ENCODE measurements at places on chromosomes 16 and 17. TPM values are rescaled to one million over a fixed set of nuclear protein-coding genes. Genes with fewer than 3 reads are reported as not detected.

GRCh38 chr17:37024181-37024637 lies 75.5 kb downstream of the AATF start:
- peak; percentile 30 for DNase-seq

- DNase-seq: no peak
Measured at GRCh38 chr16:12311309-12311708, 334.8 kb downstream of the SNX29 start.

GRCh38 chr17:50279639-50280038 lies 5.4 kb downstream of the TMEM92 start:
- no peak for DNase-seq

GRCh38 chr17:42704837-42705494 lies 22.6 kb downstream of the CNTNAP1 start:
- DNase-seq: no peak

DNA sequence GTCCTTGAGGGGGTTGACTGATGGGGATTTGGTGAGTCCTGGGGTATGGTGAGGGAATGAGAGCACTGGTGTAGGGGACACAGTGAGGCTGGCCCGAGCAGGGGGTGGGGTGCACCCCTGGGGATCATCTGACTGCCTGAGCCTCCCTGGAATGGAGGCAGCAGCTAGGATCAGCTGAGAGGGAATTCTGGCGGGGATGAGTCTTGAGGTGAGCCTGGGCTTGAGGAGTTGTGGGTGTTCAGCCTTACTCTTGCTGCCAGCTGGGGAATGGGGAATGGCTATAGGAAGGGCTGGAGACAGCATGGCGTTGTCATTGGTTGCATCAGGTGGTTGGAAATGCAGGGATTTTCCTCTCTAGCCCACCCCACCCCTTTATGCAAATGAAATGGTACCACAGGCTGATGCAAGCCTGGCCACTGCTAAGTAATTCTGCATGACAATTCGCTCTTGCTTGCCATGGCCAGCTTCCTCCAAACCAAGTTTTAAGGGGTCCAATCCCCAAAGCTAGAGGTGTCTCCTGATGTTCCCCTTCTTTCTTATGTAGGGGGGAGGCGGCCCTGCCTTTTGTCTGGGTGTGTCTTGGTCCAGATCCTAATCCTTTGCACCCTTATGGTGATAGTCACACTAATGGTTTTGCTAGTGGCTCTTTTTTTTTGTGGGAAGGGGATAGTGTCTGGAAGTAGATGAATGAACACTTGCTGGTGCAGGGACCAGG lies 7.5 kb downstream of the NFE2L1 start:
- peak; percentile 95 for DNase-seq

DNA sequence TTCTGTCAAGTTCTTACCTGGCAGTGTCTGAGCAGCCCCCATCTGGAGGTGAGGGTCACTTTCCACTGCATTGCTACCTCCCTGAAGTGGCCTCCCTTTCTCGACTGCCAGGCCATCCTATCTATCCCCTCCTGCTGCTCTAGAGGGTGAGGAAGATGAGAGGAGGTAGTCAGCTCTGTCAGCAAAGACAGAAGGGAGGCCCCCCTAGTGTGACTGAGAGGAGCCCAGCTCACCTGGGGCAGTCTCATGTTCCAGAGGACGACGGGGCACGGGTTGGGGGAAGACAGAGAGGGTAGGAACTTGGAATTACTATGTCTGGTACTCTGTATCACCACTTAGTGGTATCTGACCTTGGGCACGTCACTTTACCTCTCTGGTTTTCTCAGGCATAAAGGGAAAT lies 22.0 kb downstream of the MYO19 start:
- DNase-seq: no peak

The EXOC3L1 gene
- 0.26 TPM for total RNA-seq

The GRIN2C gene
- 0.50 TPM for total RNA-seq
